Calu3 (cell line): ENCODE measurements at places on chromosomes 7 and 10. TPM values are rescaled to one million over a fixed set of nuclear protein-coding genes. Genes with fewer than 3 reads are reported as not detected.

DNA sequence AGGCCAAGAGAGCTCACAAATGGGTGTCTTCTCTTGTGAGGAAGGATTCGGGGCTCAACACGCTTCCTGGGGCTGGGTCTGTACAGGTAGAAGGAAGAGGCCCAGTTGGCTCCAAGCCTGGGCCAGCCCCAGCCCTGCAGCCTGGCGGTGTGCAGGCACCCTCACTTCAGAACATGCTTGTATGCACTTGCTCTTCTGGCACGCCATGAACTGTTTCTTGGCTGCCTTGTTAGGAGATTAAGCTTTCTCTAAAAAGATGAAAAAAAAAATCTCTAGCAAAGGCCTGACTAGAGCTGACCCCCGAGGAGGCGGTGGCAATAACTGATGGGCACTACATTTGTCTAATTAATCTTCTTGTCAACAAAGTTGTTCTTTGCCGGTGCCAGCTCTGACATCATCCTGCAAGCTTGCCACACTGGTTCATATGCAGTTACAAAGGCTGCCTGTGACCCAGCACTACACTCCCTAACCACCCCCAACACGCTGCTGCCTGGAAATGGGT lies 94.7 kb downstream of the WDR11 start:
- DNase-seq = peak; percentile 37

- no peak for DNase-seq
Measured at GRCh38 chr10:75858339-75858738, 426.9 kb downstream of the LRMDA start.

- no peak for DNase-seq
Measured at GRCh38 chr10:48216744-48217143, 57.8 kb downstream of the FRMPD2 start.

DNA sequence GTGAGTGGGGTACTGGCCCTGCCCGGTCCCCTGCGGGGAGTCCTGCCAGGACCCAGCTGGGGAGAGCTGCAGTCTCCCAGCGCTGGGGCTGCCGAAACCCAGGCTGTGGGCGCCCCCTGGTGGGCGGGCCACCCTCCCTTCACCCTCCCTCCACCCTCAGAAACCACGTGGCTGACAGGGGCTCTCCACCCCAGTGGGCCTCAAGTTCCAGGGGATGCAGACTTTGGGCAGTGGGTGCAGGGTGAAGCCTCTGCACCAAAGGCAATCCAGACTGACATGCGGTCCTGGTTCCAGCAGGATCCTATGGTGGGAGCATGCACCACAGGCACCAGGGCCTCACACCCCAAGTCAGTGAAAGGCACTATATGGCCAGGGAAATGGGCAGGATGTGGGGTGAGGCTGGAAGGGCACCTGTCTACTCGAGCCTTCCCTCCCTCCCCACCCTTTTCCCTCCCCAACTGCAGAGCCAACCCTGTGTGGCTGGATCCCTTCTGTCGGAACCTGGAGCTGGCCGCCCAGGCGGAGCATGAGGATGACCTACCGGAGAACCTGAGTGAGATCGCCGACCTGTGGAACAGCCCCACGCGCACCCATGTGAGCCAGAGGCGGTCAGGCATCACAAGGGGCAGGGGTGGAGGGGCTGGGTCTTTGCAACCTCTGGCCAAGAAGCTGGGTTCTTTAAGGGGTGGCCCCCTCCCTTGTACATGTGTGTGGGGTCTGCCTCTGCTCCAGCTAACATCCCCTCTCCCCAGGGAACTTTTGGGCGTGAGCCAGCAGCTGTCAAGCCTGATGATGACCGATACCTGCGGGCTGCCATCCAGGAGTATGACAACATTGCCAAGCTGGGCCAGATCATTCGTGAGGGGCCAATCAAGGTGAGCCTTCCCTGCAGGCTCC lies 38.8 kb downstream of the PSAP start:
- DNase-seq = peak; percentile 92

DNA sequence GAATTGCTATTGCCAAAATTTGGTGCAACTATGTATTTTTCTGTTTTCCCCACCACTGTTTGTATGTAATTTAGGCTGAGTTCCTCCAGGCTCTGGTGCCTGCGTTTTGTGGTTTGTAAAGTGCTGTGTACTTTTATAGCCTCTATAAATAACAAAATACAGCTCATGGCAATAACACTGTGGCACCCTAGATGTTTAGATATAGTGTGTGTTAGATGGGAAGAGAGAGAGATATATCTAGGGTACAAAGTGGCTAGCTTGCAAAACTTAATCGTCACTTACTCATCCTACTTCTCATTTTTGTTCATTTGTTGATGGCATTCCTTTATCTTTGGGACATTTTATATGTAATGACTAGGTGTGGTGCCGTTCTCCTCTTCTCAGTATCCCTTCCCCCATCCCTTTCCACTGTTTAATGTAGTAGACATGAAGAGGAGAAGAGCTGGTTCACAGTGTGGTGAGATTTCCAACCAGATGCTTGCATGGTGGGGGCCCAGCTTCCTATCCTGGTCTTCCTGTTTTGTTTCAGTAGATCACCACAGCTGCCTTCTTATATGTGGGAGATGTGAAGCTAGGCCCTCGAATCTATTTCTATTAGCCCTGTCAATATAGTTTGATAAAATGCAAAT lies 115.0 kb downstream of the SND1 start:
- no peak for DNase-seq

- DNase-seq = no peak
Measured at GRCh38 chr7:140005341-140005740, 57.4 kb downstream of the PARP12 start.

- no peak for DNase-seq
Measured at GRCh38 chr10:53115660-53116059, 343.1 kb upstream of the MBL2 start.

DNA sequence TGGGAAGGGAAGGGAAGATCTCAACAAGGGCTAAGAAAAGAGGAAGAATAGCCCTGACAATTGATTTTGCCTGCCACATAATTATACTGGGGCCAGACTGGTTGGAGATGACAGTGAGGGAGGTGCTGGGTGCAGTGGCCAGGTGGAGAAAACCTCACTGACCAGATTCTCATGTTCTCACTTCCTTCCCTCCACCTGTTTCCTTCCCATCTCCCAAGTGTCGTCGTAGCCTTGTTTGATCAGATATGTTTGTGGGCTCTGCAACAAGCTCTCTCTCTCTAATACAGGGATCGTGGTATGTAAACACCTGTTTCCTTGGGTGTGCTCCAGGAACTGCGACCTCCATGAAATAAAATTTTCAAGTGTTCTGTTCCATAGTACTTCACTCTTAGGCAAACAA lies 60.2 kb downstream of the VCL start:
- DNase-seq = no peak

Gene CTTNBP2
- total RNA-seq = 2.3 and 2.4 TPM in 2 replicates
